ENCODE measurements at places on chromosomes 5 and 9. TPM values are rescaled to one million over a fixed set of nuclear protein-coding genes. Genes with fewer than 3 reads are reported as not detected.

GDNF gene
- 5.2 TPM for polyA plus RNA-seq

MEGF10 gene
- polyA plus RNA-seq, result 36.3 TPM

DRD1 gene
- polyA plus RNA-seq, result 0.05 TPM

GRCh38 chr9:6818292-6818922, 60.6 kb downstream of the KDM4C start:
- DNase-seq, result no peak

DNA sequence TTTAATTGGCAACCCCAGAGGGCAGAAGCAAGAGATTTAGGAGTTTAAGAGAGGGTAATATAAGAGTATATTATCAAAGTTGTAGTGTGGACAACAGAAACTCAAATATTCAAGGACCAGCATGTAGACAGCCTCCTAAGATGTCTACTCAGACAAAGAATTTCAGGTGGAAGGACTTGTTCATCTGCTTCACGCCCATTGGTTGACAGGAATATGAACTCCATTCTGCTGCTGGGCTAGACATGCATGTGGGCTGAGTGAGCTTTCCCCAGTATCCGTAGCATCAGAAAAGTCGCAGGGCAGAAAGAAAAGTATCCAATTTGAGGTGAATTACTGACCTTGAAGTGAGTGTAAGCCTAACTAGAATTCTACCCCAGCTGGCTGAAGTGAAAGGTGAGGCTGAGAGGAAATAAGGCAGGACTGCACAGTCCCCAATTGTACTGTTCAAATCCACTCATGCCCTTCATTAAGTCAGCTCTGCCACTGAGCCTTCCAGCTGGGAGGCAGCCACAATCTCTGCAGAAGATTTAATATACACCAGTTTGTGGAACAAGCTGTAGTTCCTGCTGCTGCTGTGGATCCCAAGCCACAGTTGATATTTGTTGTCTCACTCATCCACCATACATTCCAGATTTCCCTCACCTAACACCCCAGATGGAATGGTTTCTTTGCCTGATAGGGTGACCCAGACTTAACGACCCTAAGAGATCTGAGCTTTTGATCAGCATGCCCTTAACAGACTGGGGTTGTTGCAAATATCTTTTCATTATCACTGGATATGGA, 41.2 kb downstream of the PDCD1LG2 start:
- no peak for DNase-seq

TRPM3 gene
- polyA plus RNA-seq, result 0.21 TPM

- DNase-seq, result no peak
Measured at GRCh38 chr5:133362438-133362837, 249.9 kb downstream of the FSTL4 start.

SPINK6 gene
- polyA plus RNA-seq, result not detected

GRCh38 chr9:92664394-92665152, 5.4 kb downstream of the IPPK start:
- DNase-seq, result no peak

DNA sequence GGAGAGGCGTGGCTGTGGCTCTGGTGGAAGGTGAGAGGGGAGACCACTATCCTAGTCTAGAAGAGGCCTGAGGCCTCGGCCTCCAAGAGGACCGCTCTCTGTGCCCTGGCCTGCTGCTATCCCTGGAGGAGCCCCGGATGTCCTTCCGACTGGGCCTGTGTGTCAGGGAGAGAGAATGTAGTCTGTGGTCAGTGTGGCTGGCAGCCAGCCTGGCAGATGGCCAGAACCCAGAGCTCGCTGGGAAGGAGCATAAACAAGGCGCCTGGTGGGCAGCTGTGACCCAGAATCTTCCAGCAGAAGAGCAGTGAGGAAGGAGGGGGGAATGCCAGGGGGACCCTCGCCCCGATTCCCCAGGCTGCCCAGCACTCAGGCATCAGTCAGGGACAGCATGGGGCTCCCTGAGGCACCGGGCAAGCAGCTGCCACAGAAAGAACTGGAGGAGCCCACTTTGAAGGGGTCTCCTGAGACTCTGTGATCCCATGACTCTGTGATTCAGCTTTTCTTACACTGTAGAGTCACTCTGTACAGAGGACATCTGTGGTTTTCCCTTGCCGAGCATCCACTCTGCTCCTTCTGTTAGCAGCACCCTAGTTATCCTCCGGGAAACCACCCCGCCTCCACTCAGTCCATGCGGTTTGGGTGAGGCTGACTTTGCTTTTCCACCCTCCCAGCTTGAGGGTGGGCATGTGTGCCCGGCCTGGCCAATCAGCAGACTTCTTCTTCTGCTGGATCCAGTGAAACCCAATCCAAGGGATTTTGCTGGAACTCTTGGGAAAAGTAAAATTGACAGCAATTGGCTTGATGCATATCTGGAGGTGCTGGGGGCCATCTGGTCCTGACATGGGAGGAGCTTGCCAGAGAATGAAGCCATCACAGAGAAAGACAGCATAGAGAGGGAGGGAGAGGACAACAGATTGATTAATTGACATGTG, 46.2 kb upstream of the PWWP2A start:
- DNase-seq, result peak; percentile 50

- DNase-seq, result peak; percentile 82
Measured at GRCh38 chr9:114207034-114207810, 51.9 kb downstream of the COL27A1 start.

GRCh38 chr5:91166059-91166807, 216.9 kb downstream of the ARRDC3 start:
- DNase-seq, result no peak

- DNase-seq, result no peak
Measured at GRCh38 chr5:108125771-108126511, 256.0 kb downstream of the FBXL17 start.

GRCh38 chr5:143106174-143106573, 297.3 kb downstream of the NR3C1 start:
- no peak for DNase-seq

- no peak for DNase-seq
Measured at GRCh38 chr5:116922532-116922931, 347.9 kb upstream of the SEMA6A start.

MTMR12 gene
- polyA plus RNA-seq, result 19.8 TPM

Data from muscle of arm (tissue), 14 donors.